Bronchial epithelial cell (primary cell): ENCODE measurements at places on chromosomes 11 and 22. TPM values are rescaled to one million over a fixed set of nuclear protein-coding genes. Genes with fewer than 3 reads are reported as not detected.

DNA sequence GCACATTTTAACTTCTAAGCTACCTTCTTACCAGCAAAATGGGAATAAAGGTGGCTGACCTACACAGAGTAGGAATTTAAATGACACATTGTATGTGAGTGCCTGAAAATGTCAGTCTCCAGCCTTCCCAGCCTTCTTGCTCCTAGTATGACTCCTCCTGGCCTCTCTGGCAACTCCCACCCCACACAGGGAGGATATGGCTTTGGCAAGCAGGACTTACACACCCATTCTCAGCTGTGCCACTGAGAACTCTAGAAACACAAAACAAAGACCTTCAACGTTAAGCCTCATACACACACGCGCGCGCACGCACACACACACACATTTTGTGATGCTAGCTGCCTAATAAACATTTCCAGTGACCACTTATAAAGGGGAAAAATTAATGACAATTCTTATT lies 65.8 kb downstream of the PACSIN2 start:
- DNase-seq, result peak; percentile 70

GRCh38 chr11:120906766-120907165 lies 117.1 kb upstream of the TBCEL start:
- DNase-seq, result no peak

GRCh38 chr11:84215672-84216071 lies 929.5 kb upstream of the CCDC90B start:
- DNase-seq, result no peak

- DNase-seq, result no peak
These were observed 81.5 kb upstream of the MYOD1 start for GRCh38 chr11:17637901-17638300.

DNA sequence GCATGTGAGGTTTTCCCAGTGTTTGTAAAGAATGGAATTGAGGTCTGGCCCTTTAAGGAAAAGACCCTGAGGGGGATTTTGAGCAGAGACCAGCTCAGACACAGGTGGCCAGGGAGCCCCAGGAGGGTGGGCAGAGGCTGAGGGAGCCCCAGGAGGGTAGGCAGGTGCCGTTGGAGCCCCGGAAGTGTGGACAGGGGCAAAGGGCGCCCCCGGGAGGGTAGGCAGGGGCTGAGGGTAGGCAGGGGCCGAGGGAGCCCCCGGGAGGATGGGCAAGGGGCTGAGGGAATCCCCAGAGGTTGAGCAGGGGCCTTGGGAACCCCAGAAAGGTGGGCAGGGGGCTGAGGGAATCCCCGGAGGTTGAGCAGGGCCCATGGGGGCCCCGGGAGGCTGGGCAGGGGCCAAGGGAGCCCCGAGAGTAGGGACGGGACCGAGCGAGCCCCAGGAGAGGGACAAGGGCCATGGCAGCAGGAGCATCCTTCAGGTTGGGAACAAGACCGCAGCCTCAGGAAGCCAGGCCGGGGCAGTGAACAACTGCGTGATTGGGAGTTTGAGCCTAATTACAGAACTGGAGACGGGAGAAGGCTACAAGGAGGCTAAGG lies 292.0 kb downstream of the BRD1 start:
- no peak for DNase-seq

DNA sequence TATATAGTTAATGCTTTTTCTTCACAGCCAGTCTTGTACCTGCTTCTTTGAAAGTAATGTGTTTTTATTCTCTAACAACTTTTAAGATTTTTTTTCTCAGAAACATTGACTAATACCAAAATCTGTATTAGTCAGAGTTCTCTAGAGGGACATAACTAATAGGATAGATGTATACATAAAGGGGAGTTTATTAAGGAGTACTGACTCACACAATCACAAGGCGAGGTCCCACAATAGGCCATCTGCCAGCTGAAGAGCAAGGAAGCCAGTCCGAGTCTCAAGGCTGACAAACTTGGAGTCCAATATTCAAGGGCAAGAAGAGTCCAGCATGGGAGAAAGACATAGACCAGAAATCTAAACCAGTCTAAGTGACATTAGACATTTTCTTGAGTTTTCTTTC lies 140.0 kb downstream of the RAB38 start:
- peak; percentile 69 for DNase-seq

DNA sequence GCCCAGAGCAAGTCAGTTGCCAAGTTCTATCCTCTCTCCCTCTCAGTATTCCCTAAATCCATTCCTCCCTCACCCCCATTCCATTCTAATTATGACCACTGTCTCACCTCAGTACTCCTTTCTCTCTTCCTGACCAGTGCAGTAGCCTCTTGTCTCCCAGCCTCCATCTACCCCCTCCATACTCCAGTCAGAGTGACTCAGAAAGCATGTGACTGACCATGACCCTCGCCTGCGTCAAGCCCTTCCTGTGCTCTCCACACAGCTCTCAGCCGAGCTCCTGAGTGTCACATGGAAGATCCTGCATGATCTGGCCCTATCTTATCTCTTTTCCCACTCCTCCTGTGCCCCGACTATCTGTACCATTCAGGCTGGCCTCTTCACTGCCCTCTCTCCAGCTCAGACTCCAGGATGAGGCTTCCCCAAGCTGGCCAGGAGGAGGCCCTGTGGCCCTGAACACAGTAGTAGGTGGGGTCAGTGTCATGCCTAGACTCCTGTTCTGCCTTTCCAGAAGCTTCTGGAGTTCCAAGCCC lies 42.6 kb downstream of the NEU3 start:
- DNase-seq, result peak; percentile 75

DNA sequence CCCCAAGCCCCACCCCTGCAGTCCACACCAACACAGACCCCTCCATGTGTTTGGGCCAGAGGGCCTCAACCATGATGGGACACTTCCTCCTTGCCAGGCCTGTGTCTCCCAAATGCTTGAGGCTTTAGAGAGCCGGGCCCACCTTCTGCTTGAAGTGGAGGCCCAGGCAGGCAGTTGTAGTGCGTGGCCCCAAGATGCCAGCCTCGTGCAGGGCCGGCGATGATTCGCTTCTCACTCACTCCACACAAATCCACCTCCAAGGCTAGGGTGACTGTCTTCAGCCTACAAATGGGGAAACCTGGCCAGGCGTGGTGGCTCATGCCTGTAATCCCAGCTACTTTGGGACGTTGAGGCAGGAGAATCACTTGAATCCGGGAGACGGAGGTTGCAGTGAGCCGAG lies 5.7 kb downstream of the PRR5 start:
- peak; percentile 74 for DNase-seq

GRCh38 chr11:8810540-8811301 lies 100.3 kb upstream of the AKIP1 start:
- DNase-seq, result peak; percentile 75

DNA sequence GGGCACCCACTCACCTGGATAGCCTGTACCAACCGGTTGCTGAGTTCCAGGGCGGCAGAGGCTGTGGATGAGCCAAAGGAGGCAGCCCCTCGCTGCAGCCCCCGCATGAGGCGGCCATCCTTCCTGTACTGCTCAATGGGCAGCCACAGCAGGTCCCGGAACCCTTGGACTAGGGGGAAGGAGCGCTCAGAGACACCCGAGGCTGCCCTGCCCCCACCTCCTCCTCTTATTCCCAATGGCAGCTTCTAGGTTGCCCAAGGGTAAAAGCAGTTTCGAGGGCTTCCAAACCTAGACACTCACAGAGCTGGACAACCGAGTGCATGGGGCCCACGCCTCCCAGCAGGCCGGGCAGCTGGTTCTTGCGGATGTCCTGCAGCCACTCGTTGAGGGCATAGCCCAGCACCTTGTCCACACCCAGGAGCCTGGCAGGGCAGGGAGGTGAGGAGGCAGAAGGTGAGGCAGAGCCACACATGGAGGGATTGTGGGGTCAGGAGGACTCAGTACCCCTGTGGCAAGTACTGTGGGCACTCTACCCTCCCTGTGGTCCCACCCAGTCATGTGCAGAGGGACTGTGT lies 18.1 kb upstream of the EHD1 start:
- no peak for DNase-seq

DNA sequence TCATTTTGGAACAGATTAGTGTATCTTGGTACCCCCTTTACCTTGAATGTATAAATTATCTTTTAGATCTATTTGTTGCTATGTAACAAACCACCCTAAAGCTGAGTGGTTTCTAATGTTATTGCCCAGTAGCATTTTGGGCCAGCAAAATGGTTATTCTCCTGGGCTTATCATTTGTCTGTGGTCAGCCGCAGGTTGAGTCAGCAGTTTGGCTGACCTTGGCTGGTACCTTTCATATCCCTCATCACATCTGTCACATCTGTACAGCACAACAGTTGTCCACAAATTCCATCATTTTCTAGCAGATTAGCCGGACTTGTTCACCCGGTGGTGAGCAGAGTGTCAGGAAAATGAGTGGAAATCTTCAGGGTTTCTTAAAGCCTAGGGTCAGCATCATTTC lies 588.5 kb upstream of the ARHGAP42 start:
- DNase-seq, result no peak

GRCh38 chr11:120511820-120512738 lies 531 bp downstream of the GRIK4 start:
- DNase-seq, result no peak

DNA sequence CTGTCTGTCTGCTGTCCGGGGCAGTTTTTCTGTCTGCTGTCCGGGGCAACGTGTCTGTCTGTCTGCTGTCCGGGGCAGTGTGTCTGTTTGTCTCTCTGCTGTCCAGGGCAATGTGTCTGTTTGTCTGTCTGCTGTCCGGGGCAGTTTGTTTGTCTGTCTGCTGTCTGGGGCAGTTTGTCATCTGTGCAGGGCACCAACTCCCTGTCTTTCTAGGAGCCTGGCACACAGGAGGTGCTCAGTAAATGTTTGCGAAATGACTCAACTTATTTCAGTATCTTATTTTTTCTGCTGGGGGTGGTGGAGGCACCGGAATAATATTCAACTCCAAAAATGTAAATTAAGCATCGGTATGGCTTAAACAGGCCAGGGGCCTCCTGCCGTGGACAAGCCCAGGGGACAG lies 12.0 kb upstream of the TTLL12 start:
- no peak for DNase-seq

DNA sequence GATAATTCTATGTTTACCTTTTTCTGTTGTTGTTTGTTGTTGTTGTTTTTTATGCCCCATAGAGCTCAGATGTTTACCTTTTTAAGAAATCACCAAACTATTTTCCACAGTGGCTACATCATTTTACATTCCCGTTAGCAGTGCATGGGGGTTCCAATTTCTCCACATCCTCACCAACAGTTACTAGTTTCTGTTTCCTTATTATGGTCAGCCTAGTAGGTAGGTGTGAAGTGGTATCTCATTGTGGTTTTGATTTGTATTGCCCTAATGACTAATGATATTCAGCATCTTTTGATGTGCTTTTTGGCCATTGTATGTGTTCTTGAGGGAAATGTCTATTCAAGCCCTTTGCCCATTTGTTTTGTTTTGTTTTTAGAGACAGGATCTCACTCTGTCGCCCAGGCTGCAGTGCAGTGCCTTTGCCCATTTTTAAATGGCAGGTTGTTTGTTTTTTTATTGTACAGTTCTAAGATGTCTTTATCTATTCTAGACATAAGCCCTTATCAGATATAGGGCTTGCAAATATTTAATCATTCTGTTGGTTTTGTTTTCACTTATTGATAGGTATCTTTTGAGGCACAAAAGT lies 27.5 kb downstream of the CHEK2 start:
- DNase-seq, result peak; percentile 23

DNA sequence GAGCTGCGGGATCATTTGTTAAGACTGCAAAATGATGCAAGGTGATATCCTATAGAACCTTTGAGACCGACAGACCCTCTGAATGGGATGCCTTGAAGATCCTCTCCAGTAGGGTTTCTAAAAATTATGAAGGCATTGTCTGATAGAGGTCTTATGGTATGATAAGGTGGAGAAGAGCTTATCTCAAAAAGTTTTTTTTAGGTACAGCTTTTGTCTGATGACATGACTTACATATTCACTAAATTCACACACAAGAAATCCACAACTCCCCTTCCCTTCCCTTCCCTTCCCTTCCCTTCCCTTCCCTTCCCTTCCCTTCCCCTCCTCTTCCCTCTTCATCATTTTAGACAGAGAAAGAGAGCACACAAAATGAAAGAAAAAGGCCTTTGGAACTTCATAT lies 118.4 kb upstream of the CTSC start:
- DNase-seq, result no peak

DNA sequence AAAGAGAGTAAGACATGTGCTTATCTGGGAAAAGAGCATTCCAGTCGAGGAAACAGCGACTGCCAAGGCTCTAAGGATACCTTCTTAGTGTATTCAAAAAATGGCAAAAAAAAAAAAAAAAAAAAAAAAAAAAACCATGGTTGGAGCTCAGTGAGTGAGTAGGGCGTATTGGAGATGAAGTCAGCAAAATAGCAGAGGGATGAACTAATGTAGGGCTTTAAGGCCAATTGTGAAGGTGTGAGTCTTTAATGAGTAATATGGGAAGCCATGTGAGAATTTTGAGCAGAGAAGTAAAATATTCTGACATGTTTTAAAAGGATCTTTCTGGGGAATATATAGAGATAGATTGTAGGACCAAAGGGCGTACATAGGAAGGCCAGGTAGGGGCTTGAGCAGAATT lies 498.6 kb upstream of the ISX start:
- DNase-seq, result peak; percentile 26

GRCh38 chr11:132361011-132361550 lies 990.7 kb downstream of the NTM start:
- DNase-seq, result no peak

- DNase-seq, result peak; percentile 67
These were observed 61.7 kb downstream of the ETS1 start for GRCh38 chr11:128525411-128526243.

DNA sequence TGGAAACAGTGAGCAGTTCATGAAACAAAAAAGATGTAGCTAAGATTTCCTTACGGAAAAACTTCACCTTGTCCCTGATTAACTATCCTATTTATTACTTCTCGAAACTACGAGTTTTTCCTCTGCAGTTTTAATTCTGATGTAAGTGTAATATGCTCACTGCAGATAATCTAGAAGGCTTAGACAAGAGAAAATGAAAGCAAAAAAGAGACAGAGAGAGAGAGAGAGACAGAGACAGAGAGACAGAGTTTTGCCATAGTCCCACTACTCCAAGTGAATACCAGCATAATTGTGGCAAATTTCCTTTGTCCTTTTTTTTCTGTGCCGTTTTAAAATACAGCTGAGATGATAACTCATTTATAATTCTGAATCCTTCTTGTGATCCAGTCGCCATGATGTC lies 24.8 kb downstream of the FSHB start:
- no peak for DNase-seq

DNA sequence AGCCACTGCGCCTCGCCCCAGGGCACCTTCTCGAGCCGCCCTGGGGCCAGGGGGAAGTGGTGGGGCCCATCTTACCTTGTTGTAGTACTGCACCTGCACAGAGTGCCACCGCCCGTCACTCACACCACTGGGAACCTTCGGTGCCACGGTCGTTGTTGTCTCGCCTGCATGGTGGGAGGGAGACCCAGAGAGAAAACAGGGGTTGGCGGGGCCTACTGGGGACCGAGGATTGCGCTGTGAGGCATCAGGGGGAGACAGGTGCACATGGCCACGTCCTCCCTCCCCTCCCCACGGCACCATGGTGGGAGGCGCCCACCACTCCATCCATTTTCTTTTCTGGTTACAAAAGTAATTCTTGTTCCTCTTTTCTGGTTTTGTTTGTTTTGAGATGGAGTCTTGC lies 97.8 kb downstream of the TRMU start:
- no peak for DNase-seq

Gene EXPH5
- total RNA-seq, result 7.6 and 22.3 TPM in 2 replicates

Gene DDI1
- total RNA-seq, result not detected in 2 replicates

Gene CHRDL2
- not detected in 2 replicates for total RNA-seq

Gene MIAT
- 0.53 and 0.64 TPM in 2 replicates for total RNA-seq

Gene MS4A7
- total RNA-seq, result not detected in 2 replicates

Gene FLRT1
- total RNA-seq, result 0.26 and 1.5 TPM in 2 replicates

Gene OR51E2
- not detected in 2 replicates for total RNA-seq
